GF-D8 (cell line): ENCODE measurements at places on chromosomes 6 and 20.

- no peak for DNase-seq
These were observed 262.4 kb downstream of the SOX4 start for GRCh38 chr6:21855811-21856455.

DNA sequence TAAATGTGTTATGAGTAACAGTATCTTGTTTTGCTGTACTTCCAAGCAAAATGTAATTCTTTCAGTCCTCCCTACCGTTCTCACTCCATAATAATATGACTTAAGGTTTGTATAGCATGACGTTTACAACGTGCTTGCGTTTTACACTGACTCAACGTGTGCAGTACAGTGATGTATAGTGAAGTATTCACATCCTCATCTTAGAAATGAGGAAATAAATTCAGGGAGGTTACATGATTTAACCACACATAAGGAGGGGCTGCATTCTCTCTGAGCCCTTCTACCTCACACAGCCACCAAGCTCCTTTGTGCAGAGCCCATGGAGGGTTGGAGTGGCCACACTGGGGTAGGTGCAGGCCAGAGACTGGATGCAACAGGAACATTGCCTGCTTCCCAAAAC is 164.5 kb downstream of the MTHFD1L start:
- no peak for DNase-seq

DNA sequence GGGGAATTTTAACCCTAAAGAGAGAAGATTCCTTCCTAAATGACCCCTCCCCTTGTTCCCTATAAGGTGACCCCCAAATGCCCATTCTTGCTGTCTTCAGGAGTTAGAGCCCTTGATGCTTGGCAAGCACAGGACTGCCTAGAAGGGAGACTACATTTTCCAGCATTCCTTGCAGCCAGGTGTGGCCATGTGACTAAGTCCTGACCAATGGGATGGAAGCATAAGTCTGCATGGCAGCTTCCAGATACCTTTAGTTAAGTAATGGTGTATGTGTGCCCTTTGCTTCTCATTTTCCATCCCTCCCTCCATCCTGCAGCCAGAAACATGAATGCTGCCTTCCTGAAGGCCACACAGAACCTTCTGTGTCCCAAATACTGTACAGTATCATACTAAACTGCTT is 5.5 kb downstream of the BFSP1 start:
- DNase-seq: no peak

- no peak for DNase-seq
These were observed 110.4 kb downstream of the MYB start for GRCh38 chr6:135291288-135292076.

DNA sequence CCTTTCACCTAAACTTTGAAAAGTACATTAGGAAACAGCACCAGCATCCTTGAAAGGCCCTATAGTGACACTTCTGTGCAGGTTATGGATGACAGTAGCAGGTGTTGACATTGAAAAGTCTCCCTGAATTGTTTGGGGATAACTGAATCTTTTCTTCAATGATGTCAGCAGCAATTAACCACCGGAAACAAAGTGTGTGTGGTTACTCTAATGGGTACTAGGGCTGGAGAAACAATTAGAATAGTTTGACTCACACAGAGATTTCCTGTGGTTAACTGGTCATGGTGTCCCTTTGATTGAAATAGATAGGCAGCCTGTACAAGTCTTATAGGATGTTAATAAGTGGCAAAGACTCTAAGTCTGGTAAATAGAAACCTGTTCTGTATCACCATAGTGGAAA is 189.1 kb downstream of the TBX18 start:
- no peak for DNase-seq
